ENCODE measurements at places on chromosomes 3 and 15.

DNA sequence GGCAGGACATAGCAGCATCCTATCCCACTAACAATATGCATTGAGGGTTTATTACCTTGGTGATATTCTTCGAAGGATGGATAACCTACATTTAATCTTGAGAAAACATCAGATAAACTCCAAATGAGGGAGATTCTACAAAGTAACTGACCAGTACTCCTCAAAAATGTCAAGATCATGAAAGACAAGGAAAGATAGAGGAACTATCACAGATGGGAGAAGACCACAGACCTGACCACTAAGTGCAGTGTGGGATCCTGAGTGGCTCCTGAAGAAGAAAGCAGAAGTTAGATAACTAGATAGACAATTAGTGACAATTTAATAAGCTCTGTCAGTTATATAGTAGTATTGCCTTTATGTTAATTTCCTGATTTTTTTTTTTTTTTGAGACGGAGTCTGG, 17.7 kb upstream of the CGNL1 start:
- no peak for DNase-seq

- DNase-seq: no peak
Measured at GRCh38 chr3:168216851-168217250, 121.1 kb upstream of the GOLIM4 start.

DNA sequence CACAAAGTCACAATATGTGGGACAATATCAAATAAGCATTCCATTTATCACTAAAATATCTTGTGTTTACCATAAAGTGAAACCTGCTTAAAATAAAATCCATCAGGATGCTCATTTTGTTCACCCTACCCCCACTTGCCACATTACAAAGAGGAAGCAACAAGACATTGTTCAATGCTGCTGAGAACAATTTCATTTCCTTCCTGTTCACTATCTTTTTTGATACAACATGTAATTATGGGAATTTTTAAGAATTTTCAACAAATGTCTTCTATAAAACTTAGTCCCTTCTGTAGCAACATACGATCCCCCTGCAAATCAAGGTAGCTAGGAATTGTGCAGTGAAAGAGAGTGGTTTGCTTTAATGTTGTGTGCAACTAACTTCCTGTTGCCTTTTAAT, 34.9 kb upstream of the GPR160 start:
- DNase-seq: no peak

DNA sequence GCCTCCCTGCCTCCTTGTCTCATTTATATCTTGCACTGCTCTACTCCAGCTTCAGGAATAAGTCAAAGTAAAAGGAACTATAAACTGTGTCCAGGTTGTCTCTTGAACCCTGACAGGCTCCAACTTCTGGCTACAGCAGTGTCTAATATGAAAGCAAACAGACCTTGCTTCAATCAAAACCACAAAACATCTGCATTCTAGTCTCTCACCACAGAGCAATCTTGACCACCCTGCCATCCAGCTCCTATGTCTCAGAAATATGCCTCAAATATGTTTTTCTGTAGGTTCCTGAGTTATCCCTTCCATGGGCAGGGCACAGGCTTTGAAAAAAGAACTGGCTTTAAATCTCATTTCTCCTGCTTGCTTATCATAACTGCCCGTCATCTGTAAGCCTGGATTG, 13.0 kb upstream of the RAMAC start:
- DNase-seq: no peak

GRCh38 chr3:168495932-168496331, 400.2 kb upstream of the GOLIM4 start:
- no peak for DNase-seq

DNA sequence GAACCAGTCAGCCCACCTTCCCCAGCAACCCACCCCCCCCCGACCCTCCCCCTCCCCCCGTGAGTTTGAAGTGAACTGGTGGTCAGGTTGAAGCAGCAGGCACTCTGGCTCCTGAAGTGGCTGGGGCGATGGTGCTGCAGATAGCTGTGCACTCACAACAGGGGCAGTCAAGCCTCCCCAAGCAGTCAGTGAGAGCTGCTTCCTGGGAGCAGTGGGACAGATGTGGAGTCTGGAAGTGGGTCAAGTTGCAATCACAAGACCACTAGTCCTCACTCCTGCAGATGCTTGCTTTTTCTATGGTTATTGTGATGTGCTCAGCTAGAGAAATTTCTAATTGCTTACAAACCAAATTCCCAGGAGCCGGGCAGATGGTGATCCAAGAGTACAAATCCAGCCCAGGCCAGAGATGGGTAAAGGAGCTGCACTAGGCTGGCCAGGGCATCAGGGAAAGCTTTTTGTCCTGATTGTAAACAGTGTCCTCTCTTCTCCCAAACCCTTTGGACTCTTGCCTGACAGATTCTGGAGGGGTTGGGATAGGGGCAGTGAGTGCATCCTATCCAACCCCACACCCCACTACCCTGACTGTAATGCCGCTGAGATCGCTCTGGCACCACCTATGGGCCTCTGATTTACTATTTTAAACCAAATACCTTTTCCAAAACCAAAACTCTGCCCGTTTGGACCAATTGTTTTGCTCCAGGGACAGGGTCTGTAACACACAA, 9.8 kb upstream of the CLPX start:
- DNase-seq: no peak

GRCh38 chr15:95017666-95018328, 786.4 kb downstream of the MCTP2 start:
- DNase-seq: peak; percentile 67

DNA sequence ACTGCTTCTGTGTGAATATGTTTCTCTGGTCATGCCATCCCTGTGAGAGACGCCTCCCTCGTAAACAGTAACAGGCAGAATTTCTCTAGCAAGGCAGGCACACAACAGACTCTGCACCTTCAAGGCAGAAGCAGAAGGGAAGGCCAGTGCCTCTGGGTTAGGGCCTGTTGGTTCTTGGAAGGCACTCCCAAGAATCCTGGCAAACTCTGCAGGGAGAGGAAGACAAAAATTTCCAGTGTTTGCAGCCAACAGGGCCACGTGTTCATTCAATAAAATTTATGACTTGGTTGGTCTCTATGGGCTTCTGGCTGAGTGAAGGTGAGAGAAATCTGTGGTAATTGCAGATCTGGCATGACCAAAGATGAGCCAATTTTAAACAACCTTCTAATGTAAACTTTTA, 39.3 kb downstream of the NFKBIZ start:
- no peak for DNase-seq

DNA sequence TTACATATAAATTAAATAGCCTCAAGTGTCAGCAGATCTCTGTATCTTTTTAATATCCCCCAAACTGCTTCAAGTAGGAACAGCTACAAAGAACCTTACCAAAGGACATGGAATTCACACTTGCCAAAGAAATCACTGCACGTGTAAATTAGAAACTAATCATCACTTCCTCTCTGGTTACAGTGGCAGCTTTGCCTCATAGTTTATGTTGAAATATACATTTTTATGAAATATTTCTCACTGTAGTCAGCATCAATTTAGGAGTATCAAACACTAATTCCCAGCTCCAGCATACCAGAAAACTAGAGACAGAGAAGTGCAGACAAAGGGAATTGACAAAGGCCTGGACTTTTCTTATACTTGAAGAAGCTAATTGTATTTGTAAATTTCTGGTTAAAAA, 260.9 kb downstream of the TIGIT start:
- peak; percentile 29 for DNase-seq

- no peak for DNase-seq
Measured at GRCh38 chr3:62131050-62131449, 242.3 kb downstream of the FEZF2 start.

DNA sequence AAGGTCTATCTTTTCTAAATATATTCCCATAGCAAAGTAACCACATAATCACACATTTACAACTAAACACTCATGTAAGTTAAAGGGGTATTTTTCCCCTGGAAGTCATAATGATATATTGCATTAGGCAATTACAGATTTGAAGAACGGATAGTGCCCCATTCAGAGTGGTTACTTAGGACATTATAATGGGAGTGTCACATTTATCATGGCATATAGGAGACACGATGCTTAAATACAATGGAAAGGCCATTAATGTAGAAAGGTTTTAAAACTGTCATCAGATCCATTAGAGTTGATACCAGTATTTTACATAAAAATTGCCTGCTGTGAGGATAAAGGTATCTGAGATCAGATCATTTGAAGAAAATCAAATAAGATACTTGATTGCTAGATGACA, 582.0 kb upstream of the SEMA6D start:
- DNase-seq: no peak

All from MCF 10A (cell line).